ENCODE measurements at places on chromosomes 3 and 15.

DNA sequence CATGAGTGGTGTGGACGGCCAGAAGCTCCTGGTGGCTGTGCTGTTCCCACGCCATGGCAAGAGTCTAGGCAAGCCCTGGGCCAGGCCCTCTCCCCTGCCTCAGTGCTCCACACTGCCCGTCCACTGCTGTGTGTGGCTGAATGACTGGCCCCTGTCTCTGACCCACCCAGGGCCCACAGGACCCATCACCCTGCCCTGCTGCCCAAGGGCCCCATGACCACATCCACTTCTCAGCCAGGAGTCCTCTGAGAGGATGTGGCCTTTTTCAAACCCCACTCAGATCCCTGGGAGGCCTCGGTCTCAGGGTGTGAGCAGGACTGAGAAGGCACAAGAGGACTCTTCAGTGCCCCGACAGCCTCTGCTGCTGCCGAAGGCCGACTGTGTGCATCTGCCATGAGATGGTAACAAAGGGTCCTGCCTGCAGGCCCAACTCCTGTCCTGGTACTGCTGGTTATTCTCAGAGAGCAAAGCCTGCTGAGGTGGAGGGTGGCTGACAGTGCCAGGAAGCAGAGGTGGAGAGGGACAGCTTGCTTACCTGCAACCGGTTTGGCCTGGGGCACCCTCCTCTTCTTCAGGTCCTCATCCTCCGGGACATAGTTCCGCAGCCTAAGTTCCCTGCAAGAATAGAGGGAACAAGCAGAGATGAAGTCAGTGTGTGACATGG lies 47.5 kb downstream of the PTH1R start:
- DNase-seq: no peak

- DNase-seq: no peak
These were observed 25.0 kb upstream of the BCL6 start for GRCh38 chr3:187770224-187770623.

GRCh38 chr3:171900446-171900845 lies 57.3 kb downstream of the TMEM212 start:
- no peak for DNase-seq

DNA sequence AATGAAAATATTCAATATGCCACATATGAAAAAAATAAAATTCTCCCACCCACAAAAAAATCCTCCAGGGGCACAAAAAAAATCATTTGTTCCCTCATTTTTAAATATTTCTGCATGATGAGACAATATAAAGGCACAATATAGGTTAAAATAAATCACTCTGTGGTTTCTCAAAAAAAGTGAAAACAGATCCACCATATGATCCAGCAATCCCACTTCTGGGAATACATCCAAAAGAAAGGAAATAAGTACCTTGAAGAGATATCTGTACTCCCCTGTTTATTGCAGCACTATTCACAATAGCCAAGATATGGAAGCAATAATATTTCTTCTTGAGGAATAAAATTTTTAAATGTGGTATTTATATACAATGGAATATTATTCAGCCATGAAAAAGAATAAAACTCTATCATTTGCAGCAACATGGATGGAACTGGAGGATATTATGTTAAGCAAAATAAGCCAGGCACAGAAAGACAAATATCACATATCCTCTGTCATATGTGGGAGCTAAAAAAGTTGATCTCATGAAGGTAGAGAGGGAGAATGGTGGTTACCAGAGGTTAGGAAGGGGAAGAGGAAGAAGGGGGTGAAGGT lies 1.5 kb downstream of the ATP8B4 start:
- DNase-seq: no peak

GRCh38 chr3:46863261-46863782 lies at the start of gene MYL3:
MYL3 (minus strand) TSS chr3:46863444; CDS start chr3:46863390, 54 bp downstream.
- no peak for DNase-seq
